ENCODE measurements at places on chromosomes 5 and 9.

DNA sequence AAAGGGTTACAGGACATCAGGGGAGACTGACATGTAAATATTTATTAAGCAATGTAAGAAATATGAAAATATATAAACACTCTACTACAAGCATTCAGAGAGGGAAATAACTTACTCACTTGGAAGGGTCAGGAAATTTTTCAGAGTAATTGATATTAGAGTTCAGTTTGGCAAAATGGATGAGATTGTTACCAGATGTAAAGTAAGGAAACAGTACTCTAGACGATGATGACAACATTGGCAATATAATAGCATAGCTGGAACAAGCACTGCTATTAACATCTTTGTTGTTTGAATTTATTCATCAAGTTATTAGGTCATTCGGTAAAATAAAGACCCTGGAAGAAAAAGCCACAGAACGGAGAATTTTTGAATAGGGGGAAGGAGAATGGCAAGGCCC, 49.1 kb downstream of the GNA14 start:
- no peak for DNase-seq

DNA sequence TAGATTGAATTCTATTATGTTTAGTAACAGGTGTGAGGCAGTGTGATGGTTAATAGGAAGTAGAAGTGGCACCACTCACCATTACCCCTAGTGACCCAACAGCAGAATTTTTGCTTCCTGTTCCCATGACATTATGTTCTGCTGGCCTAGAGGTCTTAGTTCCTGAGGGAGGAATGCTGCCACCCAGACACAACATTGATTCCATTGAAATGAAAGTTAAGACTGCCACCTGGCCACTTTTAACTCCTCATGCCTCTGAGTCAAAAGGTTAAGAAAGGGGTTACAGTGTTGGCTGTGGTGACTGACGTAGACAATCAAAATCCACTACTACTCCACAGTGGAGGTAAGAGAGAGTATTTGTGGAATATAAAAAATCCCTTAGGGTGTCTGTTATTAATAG, 218.9 kb upstream of the NMUR2 start:
- DNase-seq: no peak

DNA sequence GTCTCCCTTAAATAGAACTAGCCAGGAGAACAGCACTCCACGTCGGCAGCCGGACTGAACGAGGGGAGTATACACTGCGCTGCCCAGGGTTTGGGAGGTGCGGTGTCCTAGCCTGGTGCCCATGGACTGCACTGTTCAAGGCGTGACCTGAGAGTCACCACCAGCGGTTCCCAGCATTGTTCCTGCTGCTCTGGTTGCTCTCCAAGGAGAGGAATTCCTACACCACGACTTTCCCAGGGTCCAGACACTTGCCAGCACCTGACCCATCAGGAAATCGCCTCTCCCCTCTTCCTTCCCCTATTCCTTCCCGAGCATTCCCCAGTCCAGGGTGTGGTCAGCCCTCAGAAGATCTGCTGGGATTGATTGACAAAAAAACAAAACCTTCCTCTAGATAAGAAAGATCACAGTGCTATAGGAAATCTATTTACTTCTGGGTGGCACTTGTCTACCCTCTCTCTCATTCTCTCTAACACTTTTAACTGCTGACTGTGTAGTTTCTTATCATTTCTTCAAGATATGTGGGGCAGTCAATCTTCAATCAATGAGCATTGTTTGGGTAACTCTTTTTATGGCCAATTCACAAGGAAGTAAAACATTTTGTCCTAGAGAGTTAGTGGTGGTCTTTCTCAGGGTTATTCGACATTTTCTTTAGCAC, 297.8 kb upstream of the ACTBL2 start:
- no peak for DNase-seq

- no peak for DNase-seq
Measured at GRCh38 chr5:180235077-180235476, 26.1 kb upstream of the RASGEF1C start.

- DNase-seq: no peak
Measured at GRCh38 chr5:169013208-169013728, 287.7 kb downstream of the SLIT3 start.

- DNase-seq: no peak
Measured at GRCh38 chr5:62432621-62433064, 20.1 kb downstream of the IPO11 start.

DNA sequence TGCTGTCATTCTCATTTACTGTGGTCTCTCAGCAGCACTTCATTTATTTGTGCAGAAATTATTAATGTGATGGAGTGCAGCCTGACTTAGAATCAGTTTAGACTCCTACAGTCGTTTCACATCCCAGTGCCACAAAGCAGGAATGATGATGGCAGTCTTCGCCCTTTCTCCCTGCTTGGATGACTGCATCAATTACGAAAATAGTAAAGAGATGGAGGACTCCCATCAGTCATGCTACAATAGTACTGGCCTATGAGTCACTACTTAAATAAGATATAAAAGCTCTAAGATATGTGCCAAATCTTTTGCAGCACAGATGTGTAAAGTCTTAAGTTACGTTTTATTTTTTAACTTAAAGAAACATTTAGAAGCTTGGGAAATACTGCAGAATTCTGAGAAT, 263.9 kb downstream of the CHSY3 start:
- DNase-seq: no peak

DNA sequence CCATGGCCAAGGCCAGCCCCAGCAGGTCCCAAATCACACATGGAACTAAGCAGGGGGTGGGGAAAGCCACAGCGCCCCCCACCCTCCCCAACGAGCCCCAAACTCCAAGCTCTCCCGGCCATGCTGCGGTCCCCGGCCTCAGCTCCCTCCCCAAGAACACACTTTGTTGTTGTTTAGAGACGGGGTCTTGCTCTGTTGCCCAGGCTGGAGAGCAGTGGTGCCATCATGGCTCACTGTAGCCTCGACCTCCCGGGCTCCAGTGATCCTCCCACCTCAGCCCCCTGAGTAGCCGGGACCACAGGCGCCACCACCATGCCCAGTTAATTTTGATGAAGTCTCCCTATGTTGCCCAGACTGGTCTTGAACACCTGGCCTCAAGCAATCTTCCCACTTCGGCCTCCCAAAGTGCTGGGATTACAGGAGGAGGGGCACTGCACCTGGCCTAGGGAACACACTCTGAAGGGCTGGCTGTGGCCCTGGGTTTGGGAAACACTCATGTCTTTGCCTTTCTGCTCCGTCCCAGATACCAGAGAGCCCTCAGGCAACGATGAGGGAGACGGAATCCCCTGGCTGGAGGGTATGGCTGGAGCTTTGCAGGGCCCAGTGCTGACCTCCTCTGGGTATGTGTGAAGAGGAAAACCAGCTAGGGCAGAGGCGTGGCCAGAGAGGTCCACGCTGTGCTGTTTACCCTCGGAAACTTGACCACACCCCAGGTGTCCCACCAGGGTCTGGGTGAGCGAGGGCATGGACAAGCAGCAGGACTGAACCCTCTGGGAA, 53.2 kb upstream of the UBAC1 start:
- no peak for DNase-seq

GRCh38 chr5:166165596-166165995, 2125.8 kb upstream of the WWC1 start:
- DNase-seq: no peak

- no peak for DNase-seq
Measured at GRCh38 chr5:133144245-133144981, 92.6 kb downstream of the HSPA4 start.

Data from SHP77 treated with DMSO at 0.1 percent for 48 hours (cell line).